ENCODE measurements at places on chromosomes 5 and 9.
A peak's percentile ranks its signal among the peaks of the same experiment; 100 is the strongest.

GRCh38 chr5:106014262-106014661 is 1656.5 kb downstream of the EFNA5 start:
- DNase-seq, result no peak

- no peak for DNase-seq
These were observed 110.2 kb downstream of the FER start for GRCh38 chr5:108857905-108858304.

DNA sequence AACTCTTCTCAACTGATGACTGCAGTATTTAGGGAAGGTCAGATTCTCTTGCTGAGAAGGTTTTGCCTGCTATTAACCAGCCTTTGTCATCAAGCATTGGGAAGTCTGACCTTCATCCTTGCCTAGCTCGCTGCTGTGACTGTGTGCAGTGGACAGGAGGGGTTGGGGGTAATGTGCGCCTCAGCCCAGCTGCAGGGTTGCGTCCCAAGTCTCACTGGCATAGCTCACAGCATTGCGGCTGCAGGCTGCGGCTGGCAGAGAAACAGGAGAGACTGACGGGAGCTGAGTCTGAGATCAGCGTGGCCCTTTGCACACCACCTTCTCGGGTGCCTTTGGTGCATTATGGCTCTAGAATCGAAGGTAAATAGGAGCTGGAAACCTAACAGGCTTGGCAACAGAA is 55.9 kb upstream of the NCS1 start:
- DNase-seq, result no peak

- DNase-seq, result no peak
These were observed 1.0 kb downstream of the DOCK8 start for GRCh38 chr9:215631-216155.

- peak; percentile 95 for DNase-seq
These were observed 30.7 kb upstream of the CORO2A start for GRCh38 chr9:98222885-98223691.

- DNase-seq, result no peak
These were observed 23.6 kb downstream of the TICAM2 start for GRCh38 chr5:115578657-115579056.

- no peak for DNase-seq
These were observed 9.9 kb downstream of the PLK2 start for GRCh38 chr5:58450018-58450417.

- no peak for DNase-seq
These were observed 2375.8 kb downstream of the MAT2B start for GRCh38 chr5:165881259-165881658.

- DNase-seq, result no peak
These were observed 438.0 kb upstream of the MPDZ start for GRCh38 chr9:13717322-13718054.

DNA sequence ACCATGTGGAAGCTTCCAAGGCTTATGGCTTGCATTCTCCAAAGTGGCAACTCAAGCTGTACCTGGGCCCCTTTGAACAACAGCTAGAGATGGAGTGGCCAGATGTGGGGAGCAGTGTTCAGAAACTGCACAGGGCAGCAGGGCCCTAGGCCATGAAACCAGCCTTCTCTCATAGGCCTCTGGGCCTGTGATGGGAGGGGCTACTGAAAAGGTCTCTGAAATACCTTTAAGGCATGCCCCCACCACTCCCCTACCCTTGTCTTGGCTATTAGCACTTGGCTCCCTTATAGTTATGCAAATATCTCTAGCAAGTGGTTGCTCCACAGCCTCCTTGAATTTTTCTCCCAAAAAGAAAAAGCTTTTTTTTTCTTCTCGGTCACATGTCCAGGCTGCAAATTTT is 1014.6 kb downstream of the DTWD2 start:
- no peak for DNase-seq

- peak; percentile 21 for DNase-seq
These were observed 25.8 kb upstream of the HMCN2 start for GRCh38 chr9:130239741-130240241.

DNA sequence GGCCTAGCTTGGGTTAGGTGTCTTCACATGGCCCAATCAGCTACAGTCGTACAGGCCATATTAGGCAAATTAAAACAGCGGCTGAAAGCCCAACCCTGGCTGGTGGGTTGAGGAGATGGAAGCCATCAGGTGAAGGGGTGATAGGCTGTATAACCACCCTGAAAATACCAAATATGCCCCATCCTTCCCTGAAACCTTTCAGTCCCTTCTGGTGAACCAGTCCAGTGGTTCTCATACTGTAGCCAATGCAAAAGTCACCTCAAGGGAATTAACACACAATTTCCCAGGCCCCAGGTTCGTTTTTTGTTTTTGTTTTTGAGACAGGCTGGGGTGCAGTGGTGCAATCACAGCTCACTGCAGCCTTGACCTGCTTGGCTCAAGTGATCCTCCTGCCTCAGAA is 19.8 kb upstream of the KCNV2 start:
- DNase-seq, result no peak

DNA sequence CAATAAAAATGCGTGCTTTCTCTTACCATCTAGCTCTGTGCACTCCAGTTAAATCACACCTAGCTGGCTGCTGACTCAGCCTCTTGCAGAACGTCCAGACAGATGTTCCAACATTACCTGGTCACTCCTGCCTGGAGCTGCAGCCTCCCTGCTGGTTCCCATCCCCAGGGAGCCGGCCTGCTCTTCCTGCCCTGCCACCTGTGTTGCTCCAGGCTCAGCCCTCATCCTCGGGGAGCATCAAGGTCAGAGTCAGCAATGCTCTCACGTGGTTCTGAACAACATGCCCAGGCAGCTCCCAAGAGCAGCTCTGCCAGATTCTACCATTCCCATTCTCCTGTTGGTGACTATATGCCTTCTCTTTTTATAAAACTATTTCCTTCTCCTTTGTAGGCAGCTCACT is 81.3 kb downstream of the GADD45G start:
- no peak for DNase-seq

- no peak for DNase-seq
These were observed 49.9 kb downstream of the USP20 start for GRCh38 chr9:129885018-129885669.

DNA sequence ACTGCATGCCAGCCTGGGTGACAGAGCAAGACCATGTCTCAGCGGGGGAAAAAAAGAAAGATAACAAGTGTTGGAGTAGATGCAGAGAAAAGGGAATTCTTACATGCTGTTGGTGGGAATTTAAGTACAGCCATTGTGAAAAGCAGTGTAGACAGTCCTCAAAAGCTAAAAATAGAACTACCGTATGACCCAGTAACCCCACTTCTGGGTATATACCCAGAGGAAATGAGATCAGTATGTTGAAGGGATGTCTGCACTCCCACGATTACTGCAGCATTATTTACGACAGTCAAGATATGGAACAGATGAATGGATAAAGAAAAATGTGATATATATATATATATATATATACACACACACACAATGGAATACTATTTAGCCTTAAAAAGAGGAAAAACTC is 225.3 kb upstream of the SLC24A2 start:
- DNase-seq, result no peak

- no peak for DNase-seq
These were observed 367.7 kb downstream of the CDK5RAP2 start for GRCh38 chr9:120212153-120212852.

- DNase-seq, result no peak
These were observed 721.2 kb upstream of the COX7C start for GRCh38 chr5:85896514-85896913.

- DNase-seq, result no peak
These were observed 15.9 kb downstream of the FBXW5 start for GRCh38 chr9:136928591-136928990.
